Tibial artery (tissue), 4 donors: ENCODE measurements at places on chromosomes 11 and 22.

DNA sequence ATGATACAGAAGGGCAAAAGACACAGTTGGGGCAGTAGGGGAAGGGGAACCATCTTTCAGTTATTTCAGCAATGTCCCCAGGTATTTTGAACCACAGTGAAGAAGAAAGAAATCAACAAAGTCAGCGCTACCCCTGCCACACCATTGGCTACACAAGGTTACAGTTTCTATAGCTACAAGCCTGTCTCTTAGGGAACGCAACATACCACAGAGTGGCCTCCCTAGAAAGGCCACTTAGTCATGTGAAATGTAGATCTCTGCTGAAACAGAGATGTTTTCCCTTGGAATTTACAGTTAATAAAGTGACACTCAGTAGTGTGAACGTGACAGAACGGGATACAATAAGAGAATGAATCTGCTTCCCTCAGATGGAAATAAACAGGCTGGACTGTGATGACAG is 54.6 kb downstream of the MCHR1 start:
- no peak for DNase-seq

- DNase-seq = no peak
These were observed 44.0 kb downstream of the KIAA1671 start for GRCh38 chr22:24996420-24996952.

DNA sequence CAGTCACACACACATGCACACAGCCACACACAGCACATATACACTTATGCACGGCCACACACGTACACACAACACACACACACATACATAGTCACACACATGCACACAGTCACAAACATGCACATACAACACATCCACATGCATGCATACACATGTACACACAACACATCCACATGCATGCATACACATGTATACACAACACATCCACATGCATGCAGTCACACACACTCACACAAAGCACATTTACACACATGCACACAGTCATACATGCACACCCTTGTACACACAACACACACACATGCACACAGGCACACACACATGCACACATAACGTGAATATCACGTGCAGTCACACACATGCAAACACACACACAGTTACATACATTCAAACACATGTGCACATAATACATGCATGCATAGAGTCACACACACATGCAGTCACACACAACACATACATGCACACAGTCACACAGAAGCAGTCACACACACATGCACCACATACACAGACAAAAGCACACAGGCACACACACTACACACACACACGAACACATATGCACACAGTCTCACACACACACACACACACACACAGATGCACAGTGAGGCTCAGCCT is 18.8 kb downstream of the IFITM10 start:
- DNase-seq = peak; percentile 9

GRCh38 chr11:70775386-70776075 is 377.2 kb downstream of the CTTN start:
- DNase-seq = no peak

- DNase-seq = no peak
These were observed 60.6 kb upstream of the CRYBB3 start for GRCh38 chr22:25139062-25139461.

DNA sequence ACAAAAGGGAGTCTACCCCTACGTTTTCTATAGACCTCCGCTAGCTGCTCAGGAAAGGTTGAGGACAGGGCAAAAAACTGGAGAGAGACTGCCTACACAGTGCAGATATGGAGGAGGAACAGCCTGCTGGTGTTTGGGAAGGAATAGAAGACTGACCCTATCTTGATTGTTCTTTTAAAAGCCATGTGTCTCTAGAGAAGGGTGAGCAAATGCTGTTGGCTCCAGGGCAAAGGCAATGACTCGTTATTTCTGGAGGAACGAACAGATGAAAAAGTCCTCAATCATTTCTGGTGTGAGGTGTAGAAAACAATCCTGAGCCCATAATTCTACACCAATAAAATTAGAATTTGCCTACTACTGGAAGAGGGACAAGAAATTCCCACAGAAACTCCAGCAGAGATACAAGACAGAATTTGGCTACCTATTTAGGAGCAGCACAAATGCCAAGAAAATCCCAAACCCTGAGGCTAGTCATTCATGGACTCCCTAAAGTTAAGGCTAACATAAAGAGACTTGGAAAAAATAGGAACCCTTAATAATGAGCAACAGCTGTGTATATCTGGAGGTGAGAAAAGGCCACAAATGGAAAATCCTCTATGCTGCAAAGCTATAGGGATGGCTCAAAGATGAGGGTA is 1206.3 kb upstream of the CNTN5 start:
- DNase-seq = no peak

DNA sequence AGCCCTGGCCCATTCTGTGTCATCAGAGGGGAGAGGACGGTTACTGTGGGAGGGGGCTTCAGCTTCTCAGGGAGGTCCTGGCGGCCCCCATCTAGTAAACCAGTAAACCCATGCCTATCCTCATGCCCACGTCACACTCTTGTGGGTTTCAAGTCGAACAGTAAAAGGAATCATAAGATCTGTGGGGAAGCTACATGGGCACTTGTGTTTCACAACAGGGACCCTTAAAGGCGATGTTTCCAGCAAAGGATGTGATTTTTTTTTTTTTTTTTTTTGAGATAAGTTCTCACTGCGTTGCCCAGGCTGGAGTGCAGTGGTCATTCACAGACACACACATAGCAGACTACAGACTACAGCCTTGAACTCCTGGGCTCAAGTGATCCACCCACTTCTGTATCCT is 9.2 kb upstream of the PARVG start:
- DNase-seq = no peak

DNA sequence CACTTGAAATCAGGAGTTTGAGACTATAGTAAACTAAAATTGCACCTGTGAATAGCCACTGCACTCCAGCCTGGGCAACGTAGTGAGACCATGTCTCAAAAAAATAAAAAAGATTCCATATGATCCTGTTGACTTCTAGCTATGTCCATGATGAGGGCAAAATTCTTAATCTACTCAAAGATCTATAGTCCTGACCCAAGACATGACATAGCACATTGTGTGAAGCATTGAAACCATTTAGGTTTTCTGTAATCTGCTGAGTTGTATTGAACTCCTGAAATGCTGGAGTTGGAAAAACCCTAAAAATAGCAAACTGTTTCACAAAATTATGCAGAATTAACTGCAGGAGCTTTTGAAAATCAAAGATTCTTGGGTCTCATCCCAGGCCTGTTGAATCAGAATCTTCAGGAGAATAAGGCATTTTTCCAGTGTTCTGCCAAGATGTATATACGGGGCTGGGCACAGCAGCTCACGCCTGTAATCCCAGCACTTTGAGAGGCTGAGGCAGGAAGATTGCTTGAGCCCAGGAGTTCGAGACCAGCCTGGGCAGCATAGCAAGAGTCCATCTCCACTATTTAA is 29.8 kb upstream of the LDHA start:
- DNase-seq = no peak

GRCh38 chr11:10457901-10458300 is 2.8 kb downstream of the AMPD3 start:
- DNase-seq = no peak

DNA sequence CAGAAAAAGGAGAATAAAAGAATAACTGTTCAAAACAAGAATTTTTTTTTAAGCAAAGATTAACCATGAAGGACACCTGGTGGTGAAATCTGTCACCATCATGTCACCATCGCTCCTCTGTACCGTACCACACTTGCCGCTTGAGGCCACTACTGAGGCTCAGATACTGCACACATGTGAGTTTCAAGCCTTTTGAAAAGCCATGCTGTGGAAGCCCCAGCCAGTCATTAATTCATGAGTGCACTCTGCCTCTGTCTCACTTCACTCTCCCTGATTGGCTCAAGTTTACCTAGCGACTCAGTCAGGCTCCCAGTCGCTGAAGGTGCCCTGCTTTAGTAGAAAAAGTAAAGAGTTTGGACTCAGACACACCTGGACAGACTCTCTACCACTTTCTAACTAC is 6.6 kb upstream of the MS4A12 start:
- no peak for DNase-seq
